Cardiac septum (tissue), 1 donor: ENCODE measurements at places on chromosomes 2 and 18.

DNA sequence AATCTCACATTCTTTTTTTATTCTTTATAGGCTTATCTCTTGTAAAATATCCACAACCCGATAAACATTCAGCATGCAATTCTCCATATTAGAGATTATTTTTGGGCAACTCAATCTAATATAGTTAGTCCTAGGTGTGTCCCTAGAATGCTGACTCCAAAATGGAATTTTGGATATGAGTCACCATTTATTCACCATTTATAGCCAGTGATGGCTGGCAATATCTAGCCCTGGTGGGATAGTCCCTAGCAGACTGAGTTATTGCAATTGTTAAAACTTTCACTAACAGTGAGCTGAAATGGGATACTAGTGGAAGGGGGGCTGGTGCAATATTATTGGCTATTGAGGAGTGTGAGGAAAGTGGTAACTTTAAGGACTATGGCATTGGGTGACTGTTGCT, 401.6 kb downstream of the SLC4A3 start:
- DNase-seq = no peak

DNA sequence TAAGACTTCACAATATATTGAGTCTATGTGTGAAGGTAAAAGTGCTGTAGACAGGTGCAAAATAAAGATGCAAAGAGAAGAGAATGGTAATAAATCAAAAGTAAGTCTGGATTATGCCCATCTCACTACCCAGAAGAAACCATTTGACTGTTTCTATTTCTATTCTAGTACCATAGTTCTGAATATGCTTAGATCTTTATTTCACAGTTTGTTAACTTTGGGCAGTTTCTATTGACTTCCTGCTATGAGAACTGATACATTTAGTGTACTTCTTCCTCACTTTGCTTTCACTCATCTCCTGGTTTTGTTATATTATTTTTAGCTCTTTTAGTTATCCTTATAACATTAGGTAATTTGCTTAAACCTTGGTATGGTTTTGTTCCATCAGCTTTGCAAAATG, 94.9 kb downstream of the HS1BP3 start:
- no peak for DNase-seq

GRCh38 chr2:201070948-201071478, 458 bp downstream of the HYCC2 start:
- DNase-seq = no peak

DNA sequence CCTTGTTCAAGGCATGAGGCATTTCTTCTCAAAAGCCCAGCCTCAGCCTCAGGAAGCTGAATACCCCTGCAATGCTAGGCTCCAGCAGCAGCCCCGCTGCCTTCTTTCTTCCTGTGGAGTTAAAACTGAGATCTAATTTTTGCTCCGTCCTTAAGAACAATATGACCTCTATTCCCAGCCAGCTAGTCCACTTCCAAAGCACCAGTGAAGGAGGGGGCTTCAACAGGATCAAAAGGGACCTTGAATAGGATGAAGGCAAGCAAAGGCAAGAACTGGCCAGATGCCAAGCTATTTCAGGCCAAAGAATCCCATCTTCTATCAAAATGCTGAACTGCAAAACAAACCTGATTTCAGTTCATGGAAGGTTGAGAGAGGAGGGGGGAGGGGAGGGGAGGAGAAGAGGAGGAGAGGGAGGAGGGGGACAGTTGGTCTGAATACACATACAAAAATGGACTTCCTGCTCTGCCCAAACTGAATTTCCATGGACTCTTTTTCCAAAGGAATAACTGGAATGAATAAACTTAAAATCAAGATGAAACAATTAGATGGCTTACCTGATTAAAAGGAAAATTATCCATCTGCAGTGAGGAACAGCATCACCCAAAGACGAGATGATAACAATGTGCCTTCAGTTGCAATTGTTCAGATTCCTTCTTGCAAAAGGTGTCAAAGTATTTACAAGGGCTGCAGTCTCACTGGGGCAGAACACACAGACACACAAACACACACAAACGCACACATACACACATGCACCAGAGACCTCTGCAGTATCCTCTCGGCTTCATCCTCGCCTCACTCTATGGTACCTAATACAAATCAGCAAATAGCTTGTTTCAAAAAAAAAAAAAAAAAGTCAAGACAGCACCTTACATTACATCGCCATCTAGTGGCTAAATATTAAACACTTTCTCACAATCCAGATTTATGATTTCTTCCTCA, at the start of gene SCN1A:
Gene SCN1A (minus strand): TSS at position 804 of the 939 bp plus-strand sequence. CDS start 54,399 bp downstream, outside the sequence.
- DNase-seq = no peak

DNA sequence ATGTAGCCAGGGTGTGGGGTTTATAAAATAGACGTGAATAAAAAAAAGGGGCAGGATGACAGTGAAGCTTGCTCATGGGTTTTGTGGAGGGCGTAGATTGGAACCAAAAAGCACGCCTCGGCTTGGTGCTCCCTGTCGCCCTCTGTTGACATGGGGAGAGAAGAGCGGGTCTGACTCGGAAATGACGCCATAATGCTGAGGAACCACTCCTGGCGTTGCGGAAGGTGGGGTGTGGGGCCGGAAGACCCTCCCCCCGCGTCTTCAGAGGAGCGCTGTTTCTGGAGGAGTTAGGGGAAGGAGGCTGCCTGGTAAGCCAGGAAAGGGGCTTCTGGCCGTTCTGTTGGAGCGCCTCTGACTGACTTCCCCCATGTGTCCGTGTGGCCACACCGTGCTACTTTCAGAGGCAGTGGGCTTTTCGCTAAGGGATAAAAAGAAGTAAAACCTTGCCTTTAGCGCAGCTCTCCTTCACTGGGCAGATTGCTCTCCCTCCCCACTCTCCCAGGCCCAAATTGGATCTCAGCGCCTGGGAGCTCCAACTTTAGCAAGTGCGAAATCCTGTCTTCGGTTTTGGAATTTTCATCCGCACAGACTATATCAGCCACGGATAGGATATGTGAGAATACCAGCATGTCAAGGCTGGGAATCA, 42.8 kb downstream of the PLEKHA3 start:
- peak; percentile 93 for DNase-seq

GRCh38 chr2:66830881-66831280, 396.0 kb downstream of the MEIS1 start:
- no peak for DNase-seq

DNA sequence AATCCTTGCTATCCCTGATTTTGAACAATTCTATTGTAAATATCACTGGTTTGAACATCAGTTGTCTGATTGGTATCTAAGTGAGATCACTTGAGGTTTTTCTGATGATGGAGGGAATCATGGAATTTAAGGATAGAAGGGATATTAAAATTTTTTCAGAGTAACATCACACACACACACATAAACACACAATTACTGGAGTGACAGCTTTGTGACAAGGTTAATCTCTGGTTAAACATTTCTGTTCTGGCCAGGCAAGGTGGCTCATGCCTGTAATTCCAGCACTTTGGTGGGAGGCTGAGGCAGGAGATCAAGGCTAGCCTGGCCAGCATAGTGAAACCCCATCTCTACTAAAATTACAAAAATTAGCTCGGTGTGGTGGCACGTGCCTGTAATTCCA, 85.3 kb downstream of the SOCS6 start:
- no peak for DNase-seq
